Right ventricle myocardium superior (tissue), 1 donor: ENCODE measurements at places on chromosomes 3 and 15. TPM values are rescaled to one million over a fixed set of nuclear protein-coding genes. Genes with fewer than 3 reads are reported as not detected.
A peak's percentile ranks its signal among the peaks of the same experiment; 100 is the strongest.

GCSAM gene
- not detected for total RNA-seq

DNA sequence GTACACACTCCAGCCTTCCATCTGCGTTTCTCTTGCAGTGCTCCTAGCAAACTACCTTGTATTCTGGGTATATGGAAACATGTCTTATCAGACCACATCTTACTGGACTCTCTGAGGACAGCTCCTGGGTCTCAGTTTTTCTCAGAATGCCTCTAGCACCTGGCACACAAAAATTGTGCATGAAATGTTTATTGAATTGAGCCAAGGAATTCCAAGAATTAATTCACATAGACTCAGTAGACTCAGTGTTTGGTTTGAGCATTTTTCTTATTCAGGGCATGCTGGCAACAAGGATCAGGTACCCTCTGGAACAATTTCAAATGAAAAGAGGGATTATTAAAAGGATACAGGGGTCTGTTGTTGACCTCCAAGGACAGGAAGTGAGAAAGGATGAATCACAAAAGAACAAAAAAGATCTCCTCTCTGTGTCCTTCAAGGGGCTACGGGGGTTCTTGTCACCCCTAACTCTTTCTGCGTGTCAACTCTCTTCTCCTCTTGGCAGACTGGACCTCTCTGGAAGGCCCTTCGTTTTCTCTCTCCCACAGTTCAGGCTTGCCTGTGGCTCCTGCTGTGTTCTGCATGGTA is 270.0 kb upstream of the HES1 start:
- no peak for DNase-seq

GRCh38 chr3:26058901-26059321 is 269.0 kb downstream of the OXSM start:
- DNase-seq = no peak

DNA sequence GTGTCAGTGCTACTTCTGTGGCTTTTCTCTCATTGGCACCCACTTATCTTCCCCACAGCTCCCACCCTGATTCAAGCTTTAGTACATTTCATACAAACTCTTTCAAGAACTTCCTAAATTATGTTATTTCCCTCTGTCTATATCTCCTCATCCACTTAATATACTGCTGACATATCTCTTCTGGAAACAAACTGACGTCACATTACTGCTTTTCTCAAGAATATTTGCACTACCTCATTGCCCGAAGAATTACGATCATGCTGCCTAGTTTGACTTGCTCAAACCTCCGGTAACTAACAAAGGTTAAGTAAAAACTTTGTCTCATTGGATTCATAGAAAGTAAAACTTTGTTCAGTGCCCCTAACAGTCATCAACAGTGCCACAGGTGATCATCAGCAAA is 76.5 kb downstream of the STAC start:
- DNase-seq = no peak

MYRIP gene
- total RNA-seq = 1.6 TPM

GRCh38 chr3:15427981-15428380 is 583 bp downstream of the EAF1 start:
- no peak for DNase-seq

DNA sequence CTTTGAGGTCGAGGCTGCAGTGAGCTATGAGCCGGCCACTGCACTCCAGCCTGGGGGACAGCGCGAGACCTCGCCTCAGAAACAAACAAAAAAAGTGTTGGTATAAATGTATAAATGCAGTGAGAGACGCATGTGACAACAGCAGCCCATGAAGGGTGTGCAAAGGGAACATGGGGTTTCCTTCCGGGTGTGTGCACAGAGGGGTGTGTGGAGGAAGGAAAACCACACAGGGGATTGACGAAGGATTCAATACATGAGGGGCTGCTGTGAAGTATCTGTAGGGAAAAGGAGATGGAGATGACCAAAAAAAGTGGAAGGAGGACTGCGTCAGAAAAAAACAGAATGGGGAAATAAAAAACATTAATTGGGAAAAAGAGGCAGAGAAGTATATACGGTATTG is 1.1 kb downstream of the MTFMT start:
- DNase-seq = no peak

DNA sequence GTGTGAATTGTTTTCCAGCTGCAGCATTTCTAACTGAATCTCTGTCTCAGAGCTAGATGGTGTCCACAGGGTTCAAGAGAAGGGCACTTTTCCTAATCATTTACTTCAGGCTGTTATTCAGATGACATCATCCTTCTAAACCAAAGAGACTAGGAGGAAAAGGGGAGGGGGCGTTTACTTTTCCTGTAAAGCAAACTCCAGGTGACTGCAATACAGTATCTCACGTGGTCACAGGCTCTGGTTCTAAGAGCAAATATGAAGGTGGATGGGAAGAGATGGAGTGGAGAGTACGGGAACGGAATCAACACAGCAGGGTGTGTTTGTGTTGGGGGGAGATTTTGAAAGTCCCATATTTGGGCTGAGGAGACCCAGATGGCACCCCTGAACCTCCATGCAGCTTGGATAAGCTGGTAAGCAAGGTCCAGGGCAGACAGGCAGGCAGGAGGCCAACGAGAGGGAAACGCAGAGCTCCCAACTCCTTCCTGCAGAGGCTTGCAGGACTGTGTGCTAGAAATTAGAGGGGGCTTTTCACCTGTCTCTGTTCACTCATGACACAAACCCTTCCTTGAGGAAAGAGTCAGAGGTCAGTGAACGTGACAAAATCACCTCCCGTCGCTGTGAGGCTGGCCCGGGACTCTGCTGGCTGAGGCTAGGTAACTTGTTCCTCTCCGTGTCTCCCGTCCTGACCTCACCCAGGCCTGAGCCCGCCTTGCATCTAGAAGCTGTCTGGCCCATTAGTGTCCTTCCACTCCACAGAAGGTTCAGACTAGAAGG is 151.2 kb downstream of the OPA1 start:
- no peak for DNase-seq

ITIH1 gene
- not detected for total RNA-seq

C3orf70 gene
- total RNA-seq = 1.5 TPM

- DNase-seq = no peak
Measured at GRCh38 chr3:111764645-111765091, 94.4 kb upstream of the PHLDB2 start.

DNA sequence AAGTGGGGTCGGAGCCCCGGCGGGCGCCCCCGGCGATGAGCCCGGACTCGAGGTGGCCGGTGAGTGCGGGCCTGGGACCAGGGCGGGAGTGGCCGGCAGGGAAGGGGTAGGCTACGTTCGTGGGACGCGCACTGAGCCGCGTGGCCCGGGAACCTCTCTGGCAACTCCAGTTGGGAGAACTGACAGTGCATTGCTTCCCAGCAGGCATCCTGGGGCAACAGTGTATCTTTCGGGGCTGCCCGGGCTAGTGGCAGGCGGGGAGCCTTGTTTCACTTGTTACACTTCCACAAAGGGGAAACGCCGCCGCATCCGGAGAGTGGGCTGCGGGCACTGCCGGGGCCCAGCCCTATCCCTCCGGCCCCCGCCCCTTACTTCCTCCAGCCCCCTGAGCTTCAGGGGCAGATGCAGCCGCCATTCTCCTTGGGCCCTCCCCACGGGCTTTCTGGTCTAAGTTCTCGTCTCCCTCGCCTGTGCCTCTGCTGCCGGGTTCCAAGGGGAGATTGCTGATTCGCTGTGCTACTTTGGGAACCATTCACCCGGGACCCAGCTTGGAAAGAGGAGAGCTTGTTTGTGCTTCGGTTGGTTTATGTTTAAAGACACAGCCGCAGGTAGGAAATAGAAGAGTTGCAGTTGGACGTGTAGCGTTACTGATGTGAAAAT is 675 bp downstream of the BRPF1 start:
- peak; percentile 62 for DNase-seq

GRCh38 chr3:40847551-40847992 is 322.8 kb downstream of the ZNF621 start:
- no peak for DNase-seq

DNA sequence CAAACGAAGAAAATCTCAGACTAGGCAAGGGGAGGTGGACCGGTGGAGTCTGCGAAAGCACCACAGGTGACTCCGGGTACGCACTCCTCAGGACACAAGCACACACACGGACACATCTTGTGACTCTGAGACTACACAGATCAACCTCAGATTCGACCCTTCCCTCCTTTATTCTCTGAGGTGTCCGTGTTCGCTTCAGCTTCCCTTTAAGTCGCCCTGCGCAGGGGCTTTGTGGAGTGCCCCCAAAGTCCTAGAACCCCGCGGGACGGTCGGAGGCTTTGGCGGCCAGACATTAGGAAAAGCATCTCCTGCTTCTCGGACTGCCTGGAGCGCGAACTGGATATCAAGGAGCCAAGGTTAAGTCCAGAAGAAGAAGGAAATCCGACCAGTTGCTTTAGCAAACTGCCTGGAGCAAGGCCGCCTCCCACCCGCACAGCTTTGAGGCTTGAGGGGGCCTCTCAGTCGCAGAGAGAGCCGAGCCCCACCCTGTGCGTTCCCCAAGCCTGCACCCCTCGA is 730 bp downstream of the DGKG start:
- no peak for DNase-seq

RBPMS2 gene
- total RNA-seq = 215 TPM

DNA sequence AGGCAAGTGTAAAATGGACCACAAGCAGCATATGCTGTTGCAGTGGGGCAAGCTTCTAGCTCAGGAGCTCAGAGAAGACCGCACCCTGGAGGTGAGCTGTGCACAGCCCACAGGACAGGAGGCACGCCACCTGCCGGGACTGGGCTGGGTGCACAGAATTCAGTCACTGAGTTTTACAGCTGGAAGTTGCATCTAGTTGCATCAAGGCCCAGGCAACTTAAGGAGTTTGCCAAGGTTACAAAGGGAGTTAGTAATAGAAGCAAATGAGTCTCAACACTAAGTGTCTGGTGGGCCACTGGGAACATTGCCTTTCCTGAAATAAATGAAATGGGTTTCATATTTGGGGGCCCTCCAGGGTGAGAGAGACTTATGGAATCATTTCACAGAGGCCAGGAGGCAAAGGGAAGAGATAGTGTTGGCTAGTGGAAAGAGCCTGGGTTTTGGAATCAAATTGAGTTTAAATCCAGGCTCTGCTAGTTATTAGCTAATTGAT is 36.0 kb upstream of the TIMP4 start:
- no peak for DNase-seq

DNA sequence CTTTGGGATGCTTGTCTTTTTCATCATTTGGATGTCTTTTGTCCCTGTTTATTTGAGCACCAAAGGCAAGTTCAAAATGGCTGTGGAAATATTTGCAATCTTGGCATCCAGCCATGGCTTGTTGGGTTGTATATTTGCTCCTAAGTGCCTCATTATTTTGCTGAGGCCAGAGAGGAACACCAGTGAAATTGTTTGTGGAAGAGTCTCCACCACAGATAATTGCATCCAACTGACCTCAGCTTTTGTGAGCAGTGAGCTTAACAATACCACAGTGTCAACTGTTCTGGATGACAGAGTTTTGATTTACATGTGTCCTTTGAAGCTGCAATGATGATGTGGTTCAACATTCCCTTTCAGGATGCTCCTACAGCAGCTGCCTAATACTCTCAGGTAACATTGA is 83.0 kb upstream of the KCNAB1 start:
- DNase-seq = no peak

HYAL1 gene
- 66.5 TPM for total RNA-seq

GRCh38 chr3:38346587-38347410 is at the start of gene XYLB:
XYLB (plus strand) TSS chr3:38346785; CDS start chr3:38346869, 84 bp downstream.
- DNase-seq = peak; percentile 94

GRCh38 chr3:23096041-23096440 is 107.1 kb upstream of the UBE2E2 start:
- no peak for DNase-seq

- no peak for DNase-seq
Measured at GRCh38 chr3:172249039-172249438, 199.2 kb downstream of the GHSR start.

NLGN1 gene
- total RNA-seq = 7.8 TPM

GRCh38 chr3:45608885-45609284 is 14.3 kb downstream of the LIMD1 start:
- peak; percentile 33 for DNase-seq

- no peak for DNase-seq
Measured at GRCh38 chr3:144626835-144627234, 655.2 kb downstream of the DIPK2A start.

XIRP1 gene
- 249 TPM for total RNA-seq

ACKR4 gene
- 2.9 TPM for total RNA-seq

- DNase-seq = no peak
Measured at GRCh38 chr15:63347074-63347857, 34.4 kb downstream of the CA12 start.

DNA sequence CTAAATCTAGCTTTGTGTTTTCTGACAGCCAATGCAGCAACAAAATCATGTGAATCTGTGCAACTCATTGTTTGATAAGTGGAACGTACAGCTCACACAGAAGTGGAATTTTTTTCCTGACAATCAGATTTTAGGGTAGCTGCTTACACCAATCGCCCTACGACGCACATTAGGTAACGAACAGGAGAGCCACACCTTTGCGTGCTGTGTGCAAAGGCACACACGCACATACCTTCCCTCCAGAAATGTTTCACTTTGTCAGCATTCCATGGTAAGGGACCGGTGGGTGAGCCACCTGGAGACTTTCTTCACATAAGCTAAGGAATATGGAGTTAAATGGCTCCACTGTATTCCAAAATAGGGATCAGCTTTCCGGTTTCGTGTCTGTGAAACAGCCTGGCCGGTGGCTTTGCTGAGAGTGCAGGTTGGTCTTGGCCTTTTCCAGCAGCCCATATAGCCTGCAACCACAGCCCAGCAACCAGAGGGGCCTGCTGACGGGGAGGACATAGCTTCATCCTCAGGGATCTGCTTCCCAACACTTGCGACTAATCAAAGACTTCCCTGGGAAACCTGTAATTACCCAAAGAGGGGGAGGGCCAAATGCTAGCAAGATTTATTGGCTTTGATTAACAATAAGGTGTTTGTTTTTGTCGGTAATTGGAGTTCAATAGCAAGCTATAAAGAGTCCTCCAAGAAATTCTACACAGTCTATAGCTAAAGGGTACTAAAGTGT is 145.3 kb downstream of the ADAMTS17 start:
- no peak for DNase-seq

- DNase-seq = peak; percentile 77
Measured at GRCh38 chr3:129481766-129482332, 41.8 kb downstream of the IFT122 start.

GRCh38 chr3:195829897-195830254 is 18.1 kb upstream of the MUC4 start:
- no peak for DNase-seq

- no peak for DNase-seq
Measured at GRCh38 chr3:63654931-63655330, 2.5 kb downstream of the SNTN start.

FGF12 gene
- 356 TPM for total RNA-seq

GRCh38 chr3:179348325-179349013 is 960 bp downstream of the MFN1 start:
- DNase-seq = no peak

DNA sequence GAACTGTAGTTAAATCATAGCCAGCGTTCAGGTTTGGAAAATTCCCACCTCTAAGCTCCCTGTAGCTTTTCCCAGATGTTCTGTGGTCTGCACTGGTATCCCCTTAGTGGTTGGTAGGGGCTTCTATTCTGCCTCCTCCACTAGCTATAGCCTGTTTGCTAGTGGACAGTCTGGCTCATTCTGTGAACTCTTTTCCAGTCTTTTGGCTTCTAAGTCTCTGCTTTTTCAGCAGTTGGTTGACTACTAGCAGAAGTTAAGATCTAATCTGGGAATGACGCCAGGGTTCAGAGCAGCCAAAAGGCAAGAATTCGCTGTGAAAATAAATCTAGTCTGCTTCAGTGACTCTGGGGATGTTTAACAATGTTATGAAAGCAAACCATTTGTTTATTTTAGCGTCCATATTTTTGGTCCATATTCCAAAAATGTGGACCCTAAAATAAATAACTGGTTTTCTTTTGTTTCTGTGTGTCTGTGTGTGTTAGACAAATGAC is 73.7 kb upstream of the WDR72 start:
- DNase-seq = no peak

GRCh38 chr3:194269610-194270145 is 81.5 kb downstream of the CPN2 start:
- DNase-seq = peak; percentile 94

COL6A6 gene
- 1.7 TPM for total RNA-seq

CTXN2 gene
- not detected for total RNA-seq
